ENCODE measurements at places on chromosomes 13 and 19. TPM values are rescaled to one million over a fixed set of nuclear protein-coding genes. Genes with fewer than 3 reads are reported as not detected.

DNA sequence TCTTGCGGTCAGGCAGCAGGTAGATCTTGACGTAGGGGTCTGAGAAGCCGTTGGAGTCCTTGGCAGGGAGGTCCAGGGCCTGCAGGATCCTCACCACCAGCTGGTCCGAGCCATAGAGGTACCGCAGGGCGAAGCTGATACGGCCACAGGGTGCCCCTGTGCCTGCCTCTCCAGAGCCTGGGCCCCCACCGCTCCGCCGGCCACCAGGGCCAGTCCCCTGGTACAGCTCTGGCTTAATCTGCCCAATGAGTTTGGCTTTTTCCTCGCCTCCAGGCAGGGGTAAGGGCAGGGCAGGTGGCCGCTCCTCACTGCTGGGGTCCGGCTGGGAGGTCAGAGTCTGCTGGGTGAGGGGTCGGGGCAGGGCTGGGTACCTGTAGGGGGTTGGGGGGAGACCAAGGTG, 9.9 kb downstream of the SYT3 start:
- no peak for DNase-seq

DNA sequence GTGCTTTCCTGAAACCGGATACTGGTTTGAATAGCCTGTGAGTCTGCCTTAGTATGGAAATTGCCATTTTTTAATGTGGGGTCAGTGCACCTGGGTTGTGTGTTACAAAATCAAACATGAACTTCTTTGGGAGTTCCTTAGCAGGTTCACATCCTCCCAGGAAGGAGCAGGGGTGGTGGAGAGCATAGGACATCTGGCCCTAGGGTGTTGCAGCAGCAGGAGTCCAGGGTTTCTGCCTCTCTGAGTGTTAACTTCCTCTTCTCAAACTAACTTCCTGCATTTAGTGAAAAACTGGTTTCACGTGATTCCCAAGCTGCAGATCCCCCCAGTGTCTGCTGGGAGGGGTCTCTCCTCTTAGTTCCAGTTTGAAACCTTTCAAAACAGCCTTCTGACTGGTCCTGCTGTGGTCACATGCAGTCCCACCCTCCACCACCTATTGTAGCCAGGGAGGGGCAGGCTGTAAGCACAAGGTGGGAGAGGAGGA, 7.2 kb downstream of the RNASEH2B start:
- no peak for DNase-seq

DNA sequence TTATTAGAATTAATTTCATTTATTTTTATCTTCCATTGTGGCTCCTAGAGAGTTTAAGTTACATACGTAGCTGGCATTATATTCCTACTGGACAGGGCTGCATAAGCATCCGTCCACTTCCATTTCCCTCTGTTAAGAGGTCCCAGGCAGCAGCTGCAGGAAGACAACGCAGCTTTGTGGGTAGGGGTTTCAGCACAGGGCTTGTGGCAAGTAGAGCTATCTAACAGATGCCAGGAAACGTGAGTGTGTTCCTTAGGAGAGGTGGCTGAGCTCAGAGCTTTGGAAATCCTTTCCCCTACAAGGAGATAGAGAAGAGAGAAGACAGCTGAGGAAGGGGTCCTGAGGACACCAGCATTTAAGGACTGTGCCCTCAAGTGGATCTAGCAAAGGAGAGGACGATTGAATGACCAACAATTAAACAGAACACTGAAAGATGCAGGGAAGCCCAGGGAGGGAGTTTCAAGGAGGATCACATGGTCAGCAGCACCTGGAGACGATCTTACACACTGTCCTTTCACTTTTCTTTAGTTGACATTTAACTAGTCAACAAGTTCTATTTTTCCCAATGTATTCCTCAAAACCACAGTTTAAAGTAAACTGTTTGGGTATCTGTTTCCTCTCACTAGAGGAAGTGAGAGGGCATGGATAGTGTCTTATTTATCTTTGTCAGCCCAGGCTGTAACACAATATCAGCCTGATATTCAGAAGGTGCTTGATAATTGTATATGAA, 2.3 kb upstream of the N4BP2L1 start:
- no peak for DNase-seq

- DNase-seq: no peak
These were observed 21.8 kb downstream of the MCF2L start for GRCh38 chr13:112990783-112991182.

DNA sequence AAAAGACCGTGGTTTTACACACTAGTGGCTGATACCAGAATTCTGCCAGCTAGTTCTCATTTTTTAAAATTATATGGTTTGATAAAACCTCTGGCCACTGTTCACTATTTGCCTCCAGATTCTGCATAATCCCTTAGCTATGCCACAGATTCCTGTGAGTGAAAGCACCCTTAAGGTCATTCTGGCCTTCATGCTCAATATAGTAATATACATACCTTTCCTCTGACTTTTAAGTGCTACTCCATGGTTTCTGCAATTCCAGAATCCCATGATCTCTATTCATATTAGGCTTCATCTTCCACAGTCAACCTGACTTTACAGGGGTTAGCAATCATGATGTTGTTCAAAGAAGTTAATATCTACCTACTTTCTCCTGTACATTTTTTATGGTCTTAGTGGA, 274.1 kb upstream of the EDNRB start:
- no peak for DNase-seq

- DNase-seq: no peak
These were observed 3.4 kb downstream of the FNDC3A start for GRCh38 chr13:48978942-48979601.

GRCh38 chr13:60093425-60094019, 70.2 kb downstream of the DIAPH3 start:
- DNase-seq: no peak

DNA sequence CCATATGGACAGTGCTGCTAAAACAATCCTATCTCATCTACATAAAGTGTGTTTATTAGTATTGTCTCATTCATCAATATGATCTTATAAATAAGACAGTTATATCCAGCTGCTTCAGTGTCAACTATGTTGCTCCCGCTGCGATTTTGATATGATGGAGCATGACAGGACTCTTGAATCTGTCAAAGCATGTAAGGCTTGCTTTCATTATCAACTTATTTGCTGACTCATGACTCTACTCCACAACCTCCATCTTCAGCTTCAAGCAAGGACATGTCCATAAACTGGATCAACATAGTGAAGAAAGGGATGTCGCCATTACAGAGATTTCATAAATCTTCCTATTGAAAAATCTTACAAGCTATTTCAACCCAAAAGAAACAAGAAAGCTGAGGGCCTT, 2812.6 kb downstream of the PCDH9 start:
- DNase-seq: no peak

ZNF575 gene
- polyA plus RNA-seq: 3.0 TPM

GRCh38 chr19:43639519-43640423, at the start of gene CADM4:
CADM4 (minus strand) TSS chr19:43639850; CDS start chr19:43639790, 60 bp downstream.
- no peak for DNase-seq

TNNT1 gene
- polyA plus RNA-seq: 6.7 TPM

GRCh38 chr19:35673121-35673804, 6.9 kb downstream of the UPK1A start:
- no peak for DNase-seq
